Activated naive CD4-positive, alpha-beta T cell treated with Interleukin-2 at 50 U/mL for 16 hours (primary cell): ENCODE measurements at places on chromosomes 13 and 19.
A peak's percentile ranks its signal among the peaks of the same experiment; 100 is the strongest.

GRCh38 chr19:18919086-18919899 is at the start of the genes COPE and DDX49:
TSS of gene COPE (minus strand) at chr19:18919387. CDS start at chr19:18919348, 39 bp downstream.
TSS of gene DDX49 (plus strand) at chr19:18919715. CDS start at chr19:18919742, 27 bp downstream.
- DNase-seq, result peak; percentile 98

DNA sequence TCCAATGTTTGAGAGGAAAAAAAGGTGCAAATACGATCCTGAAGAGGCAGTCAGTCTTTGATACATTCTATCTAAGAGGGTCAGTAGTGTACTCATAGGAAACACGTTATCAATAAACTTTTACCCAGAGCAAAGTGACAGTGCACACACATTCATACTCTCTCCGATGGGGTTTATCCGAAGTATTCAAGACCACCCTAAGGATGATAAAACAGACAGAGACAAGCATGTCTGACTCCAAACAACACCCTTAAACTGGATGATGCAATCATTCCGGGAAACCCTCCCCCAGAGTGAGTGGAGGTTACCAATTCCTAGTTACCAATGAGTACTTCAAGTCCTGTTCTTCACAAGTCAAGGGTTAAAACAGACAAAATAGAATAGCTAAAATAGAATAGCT is 79.1 kb downstream of the DNAJC3 start:
- DNase-seq, result no peak

DNA sequence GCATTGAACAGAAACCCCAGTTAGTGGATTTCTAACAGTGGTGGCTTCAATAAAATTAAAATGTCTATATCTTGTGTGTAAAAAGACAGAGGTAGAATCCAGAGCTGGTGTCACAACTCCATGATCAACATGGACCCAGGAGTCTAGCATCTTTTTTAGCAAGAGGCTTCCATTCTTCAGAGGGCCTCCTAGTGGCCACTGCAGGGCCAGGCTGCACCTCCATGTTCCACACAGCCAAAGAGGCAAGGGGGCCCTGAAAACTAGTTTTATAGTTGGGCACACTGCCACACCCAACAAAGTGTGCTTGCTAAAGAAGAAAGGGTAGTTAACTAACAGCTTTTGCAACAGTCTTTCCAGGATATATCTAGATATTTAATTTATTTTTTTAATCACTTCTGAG is 12.9 kb downstream of the N4BP2L1 start:
- DNase-seq, result peak; percentile 8

- DNase-seq, result no peak
Observed at GRCh38 chr13:46058268-46058667, 5.7 kb upstream of the ZC3H13 start.

DNA sequence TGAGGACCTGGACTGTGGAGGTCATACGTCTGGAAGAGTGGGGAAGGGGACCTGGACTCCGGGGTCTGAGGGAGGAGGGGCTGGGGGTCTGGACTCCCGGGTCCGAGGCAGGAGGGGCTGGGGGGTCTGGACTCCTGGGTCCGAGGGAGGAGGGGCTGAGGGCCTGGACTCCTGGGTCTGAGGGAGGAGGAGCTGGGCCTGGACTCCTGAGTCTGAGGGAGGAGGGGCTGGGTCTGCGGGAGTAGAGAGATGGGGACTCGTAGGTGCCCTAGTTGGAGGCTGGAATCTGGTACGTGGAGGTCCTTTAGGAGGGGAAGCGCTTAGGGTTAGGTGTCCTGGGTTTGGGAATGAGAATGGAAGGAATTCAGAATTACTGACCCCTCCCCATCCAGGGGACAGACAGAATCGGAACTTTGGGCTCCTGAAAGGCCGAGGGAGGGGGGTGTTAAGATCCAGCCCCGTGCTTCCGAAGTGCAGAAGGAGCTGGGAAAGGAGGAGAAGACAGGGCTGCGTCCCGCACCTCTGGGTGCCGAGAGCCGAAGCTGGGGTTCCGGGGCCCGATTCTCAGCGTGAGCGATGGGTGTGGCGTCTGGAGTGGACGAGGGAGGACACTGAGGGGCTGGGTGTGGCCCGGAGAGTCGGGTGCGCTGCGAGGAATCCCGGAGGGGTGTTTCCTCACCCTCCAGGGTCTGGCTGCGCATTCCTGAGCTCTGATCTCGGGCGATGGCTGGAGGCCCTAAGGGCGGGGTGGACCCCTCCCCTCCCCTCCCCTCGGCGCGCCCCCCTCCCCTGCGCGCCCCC is 608 bp downstream of the MYADM start:
- peak; percentile 44 for DNase-seq

DNA sequence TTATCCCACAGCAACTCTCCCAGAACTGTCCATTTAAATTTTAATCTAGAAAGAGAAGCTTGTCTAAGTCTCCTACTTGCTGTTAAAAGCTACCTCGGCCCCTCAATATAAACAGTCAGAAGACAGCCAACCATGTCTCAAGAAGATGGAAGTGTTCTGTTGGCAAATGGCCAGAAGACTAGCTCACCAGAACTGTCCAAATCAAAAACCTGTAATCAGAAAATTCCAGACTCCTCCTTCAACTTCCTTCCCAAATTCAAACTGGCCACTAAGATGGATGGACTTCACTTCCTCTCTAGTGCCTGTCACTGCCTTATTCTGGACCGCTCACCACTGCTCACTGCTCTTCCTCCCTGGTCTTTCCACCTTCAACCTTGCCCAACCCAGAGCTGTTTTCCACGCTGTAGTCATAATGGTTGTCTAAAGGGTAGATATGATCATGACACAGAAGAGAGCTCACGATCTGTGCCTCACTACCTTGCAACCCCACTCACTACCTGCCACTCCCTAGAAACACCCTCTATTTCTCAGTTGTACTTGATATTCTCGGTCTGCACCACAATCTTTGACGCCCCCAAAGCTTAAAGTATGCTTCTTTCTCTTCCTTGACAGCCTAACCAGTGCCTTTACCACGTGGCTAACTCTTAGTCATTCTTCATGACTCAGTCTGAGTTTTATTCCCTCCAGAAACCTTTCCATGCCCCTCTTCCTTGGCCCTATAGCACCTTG is 9.2 kb downstream of the FGF14 start:
- DNase-seq, result peak; percentile 22

DNA sequence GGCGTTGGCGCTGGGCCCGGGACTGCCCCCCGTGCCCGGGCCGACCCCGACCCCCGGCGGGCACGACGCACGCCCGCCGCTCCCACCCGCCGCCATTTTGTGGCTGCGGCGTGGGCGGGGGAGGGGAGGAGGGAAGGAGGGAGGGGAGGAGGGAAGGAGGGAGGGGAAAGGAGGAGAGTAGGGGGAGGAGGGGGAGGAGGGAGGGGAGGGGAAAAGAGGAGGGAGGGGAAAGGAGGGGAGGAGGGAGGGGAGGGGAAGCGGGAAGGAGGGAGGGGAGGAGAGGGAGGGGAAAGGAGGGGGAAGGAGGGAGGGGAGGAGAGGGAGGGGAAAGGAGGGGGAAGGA is at the start of gene BTBD2:
Gene BTBD2 (minus strand): TSS at position 107 of the 343 bp plus-strand sequence. CDS start 11 bp downstream, at position 96.
- peak; percentile 57 for DNase-seq

- DNase-seq, result no peak
Observed at GRCh38 chr19:36169084-36169760, 17.0 kb upstream of the COX7A1 start.

GRCh38 chr13:44088411-44088810 is 208.7 kb downstream of the LACC1 start:
- no peak for DNase-seq

DNA sequence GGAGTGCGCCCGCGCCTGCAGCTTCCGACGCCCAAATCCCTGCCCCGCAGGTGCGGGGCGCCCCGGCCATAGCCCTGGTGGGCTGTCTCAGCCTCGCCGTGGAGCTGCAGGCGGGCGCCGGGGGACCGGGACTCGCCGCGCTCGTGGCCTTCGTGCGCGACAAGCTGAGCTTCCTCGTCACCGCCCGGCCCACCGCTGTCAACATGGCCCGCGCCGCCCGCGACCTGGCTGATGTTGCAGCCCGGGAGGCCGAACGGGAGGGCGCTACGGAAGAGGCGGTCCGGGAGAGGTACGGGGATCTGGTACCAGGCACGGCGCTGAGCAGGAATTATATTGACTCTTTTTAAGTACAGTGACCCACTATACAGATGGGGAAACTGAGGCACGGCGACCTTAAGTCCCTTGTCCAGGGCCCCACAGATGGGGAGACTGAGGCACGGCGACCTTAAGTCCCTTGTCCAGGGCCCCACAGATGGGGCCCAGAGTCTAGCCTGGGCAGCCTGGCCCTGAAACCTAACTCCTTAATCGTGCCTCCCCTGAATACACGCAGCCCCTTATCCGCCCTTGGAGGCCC is 586 bp downstream of the MRI1 start:
- peak; percentile 43 for DNase-seq

GRCh38 chr13:28447206-28447605 is 47.7 kb downstream of the FLT1 start:
- no peak for DNase-seq

DNA sequence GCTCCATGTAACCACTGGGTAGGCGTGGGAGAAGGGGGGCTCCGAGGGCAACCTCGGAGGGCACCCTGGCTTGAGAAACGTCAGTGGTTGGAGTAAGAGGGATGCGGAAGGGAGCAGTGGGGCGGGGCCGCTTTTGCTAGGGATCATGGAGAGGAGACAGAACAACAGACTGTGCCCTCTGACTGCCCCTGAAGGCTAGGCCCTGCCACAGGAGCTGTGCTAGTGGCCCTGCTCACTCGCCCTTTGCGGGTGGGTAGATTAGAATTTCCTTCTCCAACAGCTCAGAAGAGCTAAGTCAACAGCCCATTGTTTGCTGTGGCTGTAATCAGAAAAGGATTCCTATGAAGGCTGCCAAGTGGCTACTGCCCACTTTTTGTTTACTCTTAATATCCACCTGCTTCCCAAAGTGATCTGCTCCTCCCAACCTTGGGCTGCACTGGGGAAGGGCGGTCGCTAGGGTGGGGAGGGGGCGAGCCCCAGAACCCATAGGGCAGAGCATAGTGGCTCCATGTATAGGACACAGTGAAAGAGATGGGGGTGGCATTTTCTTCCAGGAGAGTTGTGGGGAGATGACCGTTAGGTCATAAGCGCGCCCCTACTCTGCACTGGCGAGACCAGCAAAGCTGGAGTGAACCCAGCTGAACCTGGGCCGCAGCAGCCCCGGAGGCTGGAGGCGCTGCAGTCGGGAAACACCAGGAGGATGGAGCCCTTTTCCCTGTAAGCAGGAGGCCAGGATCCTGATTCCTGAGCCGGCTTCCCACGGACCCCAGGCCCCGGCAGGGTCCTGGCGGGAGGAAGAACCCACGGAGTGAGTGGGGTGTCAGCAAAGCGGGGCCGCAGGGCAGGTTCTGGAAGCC is 1.9 kb upstream of the C1QTNF9 start:
- DNase-seq, result no peak

- no peak for DNase-seq
Observed at GRCh38 chr13:70172946-70173597, 64.8 kb upstream of the KLHL1 start.

DNA sequence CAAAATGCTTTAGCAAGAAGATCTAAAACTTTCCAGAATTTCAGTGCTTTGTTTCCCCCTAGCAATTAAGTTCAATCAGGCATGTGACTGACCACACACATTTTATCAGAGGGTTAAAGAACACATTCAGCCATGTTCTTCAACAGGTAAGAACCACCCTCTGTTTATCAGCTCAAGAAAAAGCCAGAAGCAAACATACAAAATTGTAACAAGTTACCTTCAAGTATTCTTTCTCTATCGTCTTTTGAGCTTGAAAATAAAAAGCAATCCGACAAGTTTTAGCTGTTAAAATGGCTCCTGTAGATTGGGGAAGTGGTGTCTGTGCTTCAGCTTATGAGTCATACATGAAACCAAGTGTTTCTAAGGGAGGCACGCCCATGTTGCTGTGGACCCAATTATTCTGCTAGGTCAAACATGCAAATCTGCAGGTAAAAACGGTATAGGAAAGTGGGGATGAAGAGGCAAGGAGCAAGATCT is at the start of gene ELF1:
Gene ELF1 (minus strand): TSS at position 306 of the 477 bp plus-strand sequence. CDS start 37,262 bp downstream, outside the sequence.
- peak; percentile 53 for DNase-seq

DNA sequence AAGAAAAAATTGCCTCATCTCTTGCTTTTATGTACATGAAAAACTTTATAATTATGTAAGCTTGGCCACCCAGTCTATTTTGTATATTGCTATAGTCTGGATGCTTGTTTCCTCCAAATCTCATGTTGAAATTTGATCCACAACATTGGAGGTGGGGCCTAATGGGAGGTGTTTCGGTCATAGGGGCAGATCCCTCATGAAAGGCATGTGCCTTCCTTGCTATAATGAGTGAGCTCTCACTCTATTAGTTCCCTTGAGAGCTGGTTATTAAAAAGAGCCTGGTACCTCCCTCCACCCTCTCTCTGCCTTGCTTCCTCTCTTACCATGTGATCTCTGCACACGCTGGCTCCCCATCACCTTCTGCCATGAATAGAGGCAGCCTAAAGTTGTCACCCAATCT is 1005.1 kb downstream of the PCDH9 start:
- no peak for DNase-seq

GRCh38 chr19:2119921-2120785 is 23.4 kb downstream of the IZUMO4 start:
- no peak for DNase-seq

GRCh38 chr13:44651209-44651608 is 75.1 kb upstream of the TSC22D1 start:
- no peak for DNase-seq

GRCh38 chr19:30590596-30591229 is 218.5 kb downstream of the ZNF536 start:
- DNase-seq, result no peak

DNA sequence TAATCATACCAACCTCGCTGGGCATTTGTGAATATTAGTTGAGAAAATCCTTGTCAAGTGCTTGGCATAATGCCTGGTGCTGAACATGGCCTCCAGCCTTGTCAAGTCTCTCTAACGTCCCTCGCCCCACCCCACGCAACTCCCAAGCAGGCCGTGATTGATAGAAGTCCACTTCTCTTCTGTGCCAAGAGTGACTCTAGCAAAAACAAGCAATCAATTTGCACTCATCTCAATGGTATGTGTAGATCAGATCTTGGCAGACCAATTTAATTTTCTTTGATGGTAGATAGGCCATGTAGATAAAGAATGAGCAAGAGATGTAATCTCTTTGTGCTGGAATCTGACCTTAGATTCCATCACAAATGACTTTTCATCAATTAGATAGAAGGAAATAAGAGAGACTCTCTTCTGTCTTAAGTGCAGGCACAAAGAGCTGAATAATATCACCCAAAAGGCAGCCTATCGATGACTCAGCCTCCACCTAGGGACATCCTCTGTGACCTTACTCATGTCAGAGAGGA is 31.0 kb upstream of the KATNAL1 start:
- DNase-seq, result no peak

- peak; percentile 85 for DNase-seq
Observed at GRCh38 chr19:17079710-17080439, 4.3 kb downstream of the MYO9B start.

DNA sequence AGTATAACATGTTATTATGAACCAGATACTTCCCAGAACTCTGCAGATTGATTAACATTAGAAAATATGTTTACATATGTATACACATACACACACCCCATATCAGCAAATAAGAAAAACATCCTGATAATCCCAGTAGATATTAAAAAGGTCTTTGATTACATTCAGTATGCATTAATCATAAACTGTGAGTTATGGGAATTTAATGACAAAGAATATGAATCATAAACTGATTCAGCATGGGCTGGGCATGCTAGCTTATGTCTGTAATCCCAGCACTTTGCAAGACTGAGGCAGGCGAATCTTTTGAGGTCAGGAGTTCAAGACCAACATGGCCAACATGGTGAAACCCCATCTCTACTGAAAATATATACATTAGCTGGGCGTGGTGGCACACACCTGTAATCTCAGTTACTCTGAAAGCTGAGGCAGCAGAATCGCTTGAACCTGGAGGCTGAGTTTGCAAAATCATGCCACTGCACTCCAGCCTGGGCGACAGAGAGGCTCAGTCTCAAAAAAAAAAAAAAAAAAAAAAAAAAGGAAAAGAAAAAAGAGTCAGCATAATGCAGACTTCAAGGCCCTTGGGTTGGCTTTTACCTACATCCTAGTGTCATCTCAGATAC is 581.9 kb upstream of the PRR20A start:
- DNase-seq, result no peak
